ENCODE measurements at places on chromosomes 7 and 10.

- DNase-seq: no peak
Observed at GRCh38 chr10:96097865-96098264, 32.2 kb upstream of the ZNF518A start.

GRCh38 chr10:35251373-35252100 lies 84.8 kb upstream of the CCNY start:
- DNase-seq: no peak

- no peak for DNase-seq
Observed at GRCh38 chr7:132211971-132212370, 364.3 kb downstream of the PLXNA4 start.

DNA sequence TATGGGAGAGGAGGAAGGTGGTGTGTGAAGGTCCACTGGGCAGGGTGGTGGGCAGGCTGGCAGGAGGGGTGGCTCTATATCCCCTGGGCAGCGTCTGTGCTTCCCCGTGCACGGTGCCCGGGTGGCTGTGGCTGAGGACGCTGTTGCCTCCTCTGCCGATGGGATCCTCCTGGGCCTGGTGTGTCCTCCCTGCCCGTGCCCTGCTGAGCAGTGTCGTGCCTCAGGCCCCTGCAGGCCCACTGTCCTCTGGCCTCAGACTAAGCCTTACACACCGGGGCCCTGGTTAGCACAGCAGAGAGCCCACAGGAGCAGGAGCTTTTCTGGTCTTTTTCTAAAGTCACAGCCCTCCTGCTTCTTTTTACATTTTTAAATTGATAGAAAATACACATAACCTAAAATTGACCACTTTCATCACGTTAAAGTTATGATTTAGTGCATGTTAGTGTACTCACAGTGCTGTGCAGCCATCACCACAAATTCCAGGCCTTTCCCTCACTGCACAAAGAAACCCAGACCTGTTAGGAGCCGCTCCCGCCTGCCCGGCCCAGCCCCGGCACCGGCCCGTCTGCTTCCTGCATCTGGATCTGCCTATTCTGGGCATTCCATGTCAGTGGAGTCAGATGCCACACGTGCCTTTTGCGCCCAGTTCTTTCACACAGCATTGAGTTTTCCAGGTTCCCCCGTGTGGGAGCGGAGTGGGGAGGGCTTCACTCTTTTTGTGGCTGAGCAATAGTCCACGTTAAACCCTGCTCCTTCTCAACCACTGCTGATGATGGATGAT lies 19.4 kb downstream of the PFKFB3 start:
- DNase-seq: no peak

DNA sequence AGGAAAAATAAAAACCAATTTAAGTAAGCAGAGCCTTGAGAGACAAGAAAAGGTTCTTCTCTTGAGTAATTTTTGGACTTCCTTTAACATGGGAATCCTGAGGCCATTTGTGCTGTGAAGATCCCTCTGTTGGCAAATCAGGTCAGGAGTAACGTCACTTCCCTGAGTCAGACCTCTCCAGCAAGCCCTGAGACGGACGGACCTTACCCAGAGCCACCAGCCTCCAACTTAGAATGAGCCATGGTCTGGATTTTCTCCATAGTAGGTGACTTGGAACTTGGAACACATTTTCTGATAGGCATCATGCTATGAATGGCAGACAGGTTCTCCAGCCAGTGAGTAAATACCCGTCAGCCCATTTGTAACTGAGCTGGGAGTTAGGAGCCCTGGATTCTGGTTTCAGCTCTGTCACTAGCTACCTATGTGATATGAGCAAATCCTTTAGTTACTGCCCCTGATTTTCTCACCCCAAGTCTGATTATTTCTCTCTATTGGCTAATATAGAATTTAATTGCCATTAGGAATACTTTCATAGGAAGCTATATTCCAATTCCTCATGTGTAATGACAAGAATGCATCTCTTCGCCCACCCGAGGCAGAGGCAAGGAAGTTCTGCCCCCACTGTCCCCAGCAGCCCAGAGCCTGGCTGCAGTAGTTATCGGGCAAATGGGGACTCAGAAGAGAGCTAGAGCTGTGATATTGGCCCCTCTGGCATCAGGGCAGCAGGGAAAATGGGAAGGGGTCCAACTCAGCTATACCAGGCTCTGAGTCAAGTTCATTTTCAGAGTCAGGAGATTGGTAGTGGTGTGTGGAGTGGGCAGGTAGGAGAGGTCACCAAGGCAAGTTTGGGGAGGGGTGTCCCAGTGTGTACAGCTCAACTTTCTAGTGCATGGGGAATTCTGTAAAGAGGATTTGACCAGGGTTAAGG lies 153.7 kb upstream of the AGK start:
- no peak for DNase-seq

DNA sequence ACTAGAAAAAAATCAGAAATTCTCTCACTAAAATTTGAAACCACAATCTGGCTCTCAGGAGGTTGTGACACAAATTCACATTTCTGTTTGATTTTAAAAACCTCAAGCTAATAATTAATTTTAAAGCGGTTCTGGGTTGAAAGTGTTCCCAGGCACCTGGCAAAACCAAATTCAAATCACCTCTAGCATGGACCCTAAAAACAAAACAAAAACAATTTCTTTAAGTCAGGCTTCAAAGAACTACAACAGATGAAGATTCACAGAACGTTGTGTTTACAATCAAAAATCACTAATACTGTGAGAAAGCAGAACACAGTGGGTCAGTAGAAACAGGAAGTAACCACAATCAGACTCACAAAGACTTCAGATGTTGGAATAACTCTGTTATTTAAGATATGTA lies 7.2 kb upstream of the RELN start:
- DNase-seq: no peak

- peak; percentile 66 for DNase-seq
Observed at GRCh38 chr10:102714621-102715455, at the start of gene SFXN2. SFXN2 (plus strand) TSS chr10:102714636; CDS start chr10:102726637, 12,001 bp downstream.

- no peak for DNase-seq
Observed at GRCh38 chr10:66368146-66368545, 557.7 kb upstream of the LRRTM3 start.

DNA sequence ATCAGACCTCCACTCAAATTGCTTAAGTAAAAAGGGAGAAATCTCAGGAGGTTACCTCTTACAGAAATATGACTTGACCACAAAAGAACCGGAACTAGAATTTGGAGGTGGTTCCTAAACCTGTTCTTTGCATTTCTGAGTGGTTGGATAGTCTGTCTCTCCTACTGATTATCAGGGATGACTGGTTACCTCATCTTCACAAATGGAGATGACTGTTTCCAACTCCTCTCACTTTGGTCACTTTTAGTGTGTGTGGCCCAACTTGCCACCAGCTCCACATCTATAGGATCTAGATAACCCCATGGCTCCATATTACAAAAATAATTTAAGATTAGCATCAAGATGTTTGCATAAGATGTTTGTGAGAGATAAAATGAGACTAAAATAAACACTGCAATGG lies 95.5 kb downstream of the CCDC71L start:
- DNase-seq: no peak

GRCh38 chr10:33145451-33146188 lies 187.6 kb upstream of the ITGB1 start:
- no peak for DNase-seq

DNA sequence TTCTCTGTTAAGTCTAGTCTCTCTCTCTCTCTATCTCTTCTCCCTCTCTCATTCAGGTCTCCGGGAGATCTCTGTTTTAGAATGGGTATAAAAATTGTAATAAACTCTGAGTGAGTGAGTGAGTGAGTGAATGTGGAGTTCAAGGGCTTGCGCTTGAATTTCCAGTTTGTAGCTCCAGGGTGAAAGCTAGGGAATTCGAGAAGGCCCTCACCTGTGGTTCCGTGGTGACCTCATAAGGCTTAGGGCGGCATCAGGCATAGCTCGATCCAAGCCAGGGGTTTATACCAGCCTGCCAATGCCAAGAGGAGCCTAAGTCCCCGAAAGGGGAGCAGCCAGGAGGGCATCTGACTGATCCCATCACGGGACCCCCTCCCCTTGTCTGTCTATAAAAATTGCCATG lies 456 bp downstream of the AKR1B15 start:
- DNase-seq: no peak
